Fibroblast of skin of left biceps (primary cell): ENCODE measurements at places on chromosomes 1 and 21.

- DNase-seq = no peak
These were observed 546.9 kb upstream of the ADAMTS5 start for GRCh38 chr21:27513825-27514224.

DNA sequence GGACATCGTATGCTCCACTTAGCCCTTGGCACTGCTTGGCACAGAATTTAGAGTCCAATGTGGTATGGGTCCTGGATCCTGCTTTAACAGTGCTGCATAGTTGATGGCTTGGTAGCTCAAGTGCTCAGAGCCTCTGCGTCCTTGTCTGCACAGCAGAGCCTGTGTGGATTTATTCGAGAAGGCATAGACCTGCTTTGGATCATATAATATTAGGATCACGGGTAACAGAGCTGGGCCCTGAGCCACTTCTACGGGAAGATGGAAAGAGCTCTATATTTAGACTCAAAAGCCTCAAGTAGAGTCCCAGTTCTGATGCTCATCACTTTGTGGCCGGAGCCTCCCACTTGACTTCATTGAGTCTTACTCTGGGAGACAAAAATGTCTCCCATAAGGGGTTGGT is 164.4 kb upstream of the EDN2 start:
- no peak for DNase-seq

DNA sequence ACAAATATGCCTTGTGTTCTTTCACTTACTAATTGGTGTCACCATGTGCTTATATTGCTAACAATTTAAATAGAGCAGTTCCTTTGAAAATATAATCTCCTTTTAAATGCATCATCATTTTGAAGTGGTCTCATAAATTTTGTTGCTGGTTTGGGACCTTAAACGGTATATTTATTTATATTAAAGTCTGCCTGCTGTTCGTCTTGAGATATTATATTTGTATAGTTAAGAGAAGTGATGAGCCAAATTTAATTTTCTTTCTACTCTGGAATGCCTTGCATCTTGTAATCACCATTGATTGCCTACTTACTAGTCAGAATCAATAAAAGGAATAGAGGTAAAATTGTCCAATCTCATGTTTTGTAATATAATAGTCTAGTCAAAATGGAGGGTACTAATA is 91.6 kb downstream of the NTNG1 start:
- DNase-seq = no peak

DNA sequence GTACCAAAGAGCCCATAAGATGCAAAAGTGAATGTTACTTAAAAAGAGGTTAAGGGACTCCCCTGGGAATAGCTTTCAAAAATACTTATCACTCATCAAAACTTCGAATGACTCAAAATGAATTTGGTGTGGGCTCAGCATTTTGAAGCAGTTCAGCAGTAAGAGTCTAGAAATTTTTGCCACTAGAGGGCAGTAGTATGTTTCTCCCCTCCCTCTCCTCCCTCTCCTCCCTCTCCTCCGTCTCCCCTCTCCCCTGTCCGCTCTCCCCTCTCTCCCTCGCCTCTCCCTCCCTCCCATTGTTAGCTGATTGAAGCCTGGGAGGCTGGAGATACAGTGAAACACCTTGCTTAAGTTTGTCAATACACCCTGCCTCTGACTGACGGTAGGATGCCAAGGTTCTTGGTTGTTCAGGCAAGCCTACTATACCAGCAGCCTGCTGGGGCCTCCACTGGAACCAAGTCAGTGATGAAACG is 70.8 kb upstream of the TENT5C start:
- DNase-seq = peak; percentile 30

- no peak for DNase-seq
These were observed 4.9 kb downstream of the TPM3 start for GRCh38 chr1:154186852-154187501.

GRCh38 chr1:198612471-198613260 is 26.2 kb upstream of the PTPRC start:
- no peak for DNase-seq

- no peak for DNase-seq
These were observed 73.6 kb downstream of the TRIM11 start for GRCh38 chr1:228332797-228333738.

GRCh38 chr1:81431624-81432000 is 369.1 kb upstream of the ADGRL2 start:
- DNase-seq = no peak

DNA sequence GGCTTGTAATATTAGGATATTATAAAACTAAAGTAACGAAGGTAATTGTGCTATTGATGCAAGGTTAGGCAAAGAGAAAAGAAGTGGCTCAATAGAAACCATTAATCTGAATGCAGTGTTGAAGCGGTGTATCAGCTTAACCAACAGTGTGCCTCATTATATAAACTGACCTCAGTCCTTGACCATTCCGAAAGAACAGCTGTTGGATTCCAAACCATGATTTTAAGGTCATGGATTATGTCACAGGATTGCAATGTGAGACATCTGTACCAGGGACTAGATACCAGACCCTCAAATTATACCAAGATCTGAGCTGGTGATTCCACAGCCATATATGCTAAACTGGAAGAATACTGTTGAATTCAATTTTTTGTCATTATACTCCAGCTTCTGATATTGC is 134.2 kb upstream of the HP1BP3 start:
- DNase-seq = no peak

DNA sequence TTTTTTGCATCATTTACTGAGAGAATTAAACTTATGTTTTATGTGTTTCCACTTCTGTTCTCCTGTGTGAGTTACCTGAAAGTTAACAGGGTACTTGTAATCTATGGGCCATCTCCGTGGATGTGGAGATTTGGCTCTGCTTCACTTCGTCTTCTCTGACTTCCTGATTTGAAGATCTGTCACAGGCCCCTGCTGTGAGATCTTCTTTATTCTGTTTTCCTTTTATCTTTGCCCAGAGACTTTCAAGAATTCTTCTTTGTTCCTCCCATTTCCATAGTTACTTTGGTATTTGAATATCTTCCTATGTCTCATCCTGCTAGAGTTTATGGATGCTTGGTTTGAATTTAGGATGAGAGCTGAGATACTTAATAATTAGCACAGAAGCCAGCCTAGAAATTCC is 35.4 kb upstream of the PKN2 start:
- DNase-seq = no peak

- no peak for DNase-seq
These were observed 62.2 kb upstream of the ATP1B1 start for GRCh38 chr1:169044296-169044695.

- DNase-seq = no peak
These were observed 184.5 kb downstream of the DHRS3 start for GRCh38 chr1:12433323-12434053.

GRCh38 chr1:21383785-21384401 is 56.0 kb upstream of the NBPF3 start:
- DNase-seq = no peak

GRCh38 chr1:13753636-13754402 is 53.8 kb downstream of the PRDM2 start:
- DNase-seq = no peak

- DNase-seq = peak; percentile 41
These were observed 24.7 kb downstream of the NPHS2 start for GRCh38 chr1:179550746-179551682.

DNA sequence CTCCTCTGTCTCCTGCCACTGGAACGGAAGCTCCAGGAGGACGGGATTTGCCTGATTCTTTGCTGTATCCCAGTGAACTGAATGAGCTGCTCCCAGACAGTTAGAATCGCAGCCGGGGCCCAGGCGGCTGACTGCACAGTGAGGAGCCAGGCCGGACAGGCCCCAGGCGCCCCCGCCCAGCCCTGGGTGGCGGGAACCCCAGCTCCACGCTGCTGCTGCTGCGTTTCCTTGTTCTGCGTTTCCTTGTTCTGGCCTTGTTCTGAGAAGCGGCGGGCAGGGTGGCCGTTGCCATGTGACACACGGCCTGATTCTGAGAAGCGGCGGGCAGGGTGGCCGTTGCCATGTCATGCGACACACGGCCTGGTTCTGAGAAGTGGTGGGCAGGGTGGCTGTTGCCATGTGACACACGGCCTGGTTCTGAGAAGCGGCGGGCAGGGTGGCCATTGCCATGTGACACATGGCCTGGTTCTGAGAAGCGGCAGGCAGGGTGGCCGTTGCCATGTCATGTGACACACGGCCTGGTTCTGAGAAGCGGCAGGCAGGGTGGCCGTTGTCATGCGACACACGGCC is 56.2 kb downstream of the SLC37A1 start:
- no peak for DNase-seq

GRCh38 chr21:38478782-38479181 is 19.5 kb downstream of the ERG start:
- DNase-seq = no peak

DNA sequence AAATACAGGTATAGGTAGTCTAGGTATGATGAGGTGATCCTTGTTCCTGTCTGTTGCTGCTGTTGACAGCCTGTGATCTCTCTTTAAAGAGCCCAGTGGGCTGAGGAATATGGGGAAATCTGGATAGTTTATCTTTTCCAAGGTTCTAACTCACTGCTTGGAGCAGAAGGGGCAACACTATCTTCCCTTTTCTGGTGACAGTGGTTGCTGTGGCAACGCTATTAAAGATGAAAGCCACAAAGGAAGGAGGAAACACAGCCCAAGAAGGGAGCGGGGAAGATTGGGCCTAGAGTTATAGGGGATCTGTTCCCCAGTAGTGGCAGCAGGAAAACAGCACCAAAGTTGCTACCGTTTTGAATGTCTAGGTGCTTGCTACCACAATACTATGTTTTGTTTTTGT is 8.8 kb downstream of the PCP4L1 start:
- DNase-seq = no peak

DNA sequence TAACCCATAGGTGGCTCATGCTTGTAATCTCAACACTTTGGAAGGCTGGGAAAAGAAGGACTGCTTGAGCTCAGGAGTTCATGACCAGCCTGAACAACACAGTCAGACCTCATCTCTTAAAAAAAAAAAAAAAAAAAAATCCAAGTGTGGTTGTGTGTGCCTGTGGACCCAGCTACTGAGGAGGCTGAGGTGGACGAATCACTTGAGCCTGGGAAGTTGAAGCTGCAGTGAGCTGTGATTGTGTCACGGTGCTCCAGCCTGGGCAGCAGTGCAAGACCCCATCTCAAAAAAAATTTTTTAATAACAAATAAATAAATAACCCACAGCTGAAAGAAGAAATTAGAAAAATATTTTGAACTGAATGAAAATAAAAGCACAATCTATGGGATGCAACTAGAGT is 13.8 kb downstream of the INTS7 start:
- DNase-seq = no peak

DNA sequence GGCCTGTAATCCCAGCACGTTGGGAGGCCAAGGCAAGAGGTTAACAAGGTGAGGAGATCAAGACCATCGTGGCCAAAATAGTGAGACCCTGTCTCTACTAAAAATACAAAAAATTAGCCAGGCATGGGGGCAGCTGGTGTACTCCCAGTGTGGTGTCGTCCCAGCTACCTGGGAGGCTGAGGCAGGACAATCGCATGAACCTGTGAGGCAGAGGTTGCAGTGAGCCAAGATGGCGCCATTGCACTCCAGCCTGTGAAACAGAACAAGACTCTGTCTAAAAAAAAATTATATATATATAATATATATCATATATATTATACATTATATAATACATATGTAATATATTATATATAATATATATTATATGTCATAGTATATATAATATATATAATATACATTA is 249.2 kb upstream of the TPTE start:
- DNase-seq = no peak

- no peak for DNase-seq
These were observed 31.2 kb upstream of the TSPEAR start for GRCh38 chr21:44742418-44743153.

DNA sequence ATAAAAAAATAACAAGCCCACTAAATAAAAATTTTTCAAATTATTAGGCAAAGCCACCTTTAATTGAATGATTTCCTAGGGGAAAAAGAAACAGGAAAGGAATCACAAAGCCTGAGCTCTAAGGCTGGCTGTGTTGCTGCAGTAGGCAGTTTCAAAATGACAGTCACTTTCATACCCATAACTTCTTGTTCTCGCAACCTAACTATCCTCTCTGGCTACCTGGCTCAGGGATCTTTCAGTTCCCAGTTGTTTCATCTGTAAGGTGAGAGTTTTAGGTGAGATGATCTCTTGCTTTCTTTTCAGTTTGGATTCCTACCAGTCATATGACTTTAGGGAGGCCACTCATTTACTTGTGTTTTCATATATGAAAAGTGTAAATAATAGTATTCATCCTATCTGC is 226.1 kb downstream of the ASTN1 start:
- DNase-seq = no peak

DNA sequence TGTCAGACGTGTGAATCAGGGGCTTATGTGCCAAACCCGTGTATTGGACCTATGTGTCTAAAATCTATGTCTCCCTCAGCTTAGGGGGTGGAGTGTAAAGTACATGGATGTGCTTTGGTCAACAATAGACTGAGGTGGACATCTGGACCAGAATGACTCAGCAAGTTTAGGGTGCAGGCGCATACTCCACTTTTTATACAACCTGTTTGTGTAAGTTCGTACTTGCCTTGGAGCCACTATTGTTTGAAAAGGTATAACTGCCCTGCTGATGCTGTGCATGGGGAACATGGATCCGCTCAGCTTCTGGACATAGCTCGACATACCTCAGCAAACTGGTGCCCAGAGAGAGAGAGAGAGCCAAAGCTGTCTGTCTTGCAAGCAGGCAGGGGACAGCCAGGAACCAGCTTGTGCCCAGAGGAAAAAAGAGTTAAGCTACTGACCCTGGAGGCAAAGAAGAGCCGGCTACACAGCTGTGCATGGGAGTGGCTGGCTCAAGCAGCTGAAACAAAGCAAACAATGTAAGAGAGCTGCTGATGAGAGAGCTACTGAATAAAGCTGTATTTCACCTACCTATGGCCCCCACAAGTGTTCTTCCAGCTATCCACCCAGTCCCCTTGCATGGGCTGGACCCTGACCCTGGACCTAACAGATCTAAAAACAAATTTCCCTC is 41.2 kb downstream of the GJA5 start:
- no peak for DNase-seq

DNA sequence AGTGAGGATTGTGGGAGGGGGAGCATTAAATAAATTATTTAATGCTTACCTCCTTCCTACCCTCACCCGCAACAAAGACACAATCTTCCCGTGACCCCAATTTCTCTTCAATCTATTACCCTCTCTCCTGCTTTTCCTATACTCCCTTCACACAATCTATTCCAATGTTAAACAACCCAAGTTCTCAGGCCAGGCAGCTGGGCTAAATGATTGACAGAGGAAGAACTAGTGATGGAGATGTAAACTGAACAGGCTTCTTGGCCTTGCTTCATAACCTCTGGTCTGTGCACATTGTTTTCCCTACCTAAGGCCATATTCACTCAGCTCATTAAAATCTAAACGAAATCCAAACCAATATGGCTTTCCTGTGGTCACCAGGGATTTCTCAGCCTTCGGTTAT is 3.9 kb upstream of the RCC1 start:
- no peak for DNase-seq
